ENCODE measurements at places on chromosomes 11 and 22.
A peak's percentile ranks its signal among the peaks of the same experiment; 100 is the strongest.

- no peak for DNase-seq
These were observed 44.3 kb downstream of the PTPRJ start for GRCh38 chr11:48024635-48025071.

- DNase-seq, result no peak
These were observed 33.5 kb downstream of the ELFN2 start for GRCh38 chr22:37393746-37394145.

GRCh38 chr11:133524488-133524887, 7.8 kb downstream of the OPCML start:
- no peak for DNase-seq

DNA sequence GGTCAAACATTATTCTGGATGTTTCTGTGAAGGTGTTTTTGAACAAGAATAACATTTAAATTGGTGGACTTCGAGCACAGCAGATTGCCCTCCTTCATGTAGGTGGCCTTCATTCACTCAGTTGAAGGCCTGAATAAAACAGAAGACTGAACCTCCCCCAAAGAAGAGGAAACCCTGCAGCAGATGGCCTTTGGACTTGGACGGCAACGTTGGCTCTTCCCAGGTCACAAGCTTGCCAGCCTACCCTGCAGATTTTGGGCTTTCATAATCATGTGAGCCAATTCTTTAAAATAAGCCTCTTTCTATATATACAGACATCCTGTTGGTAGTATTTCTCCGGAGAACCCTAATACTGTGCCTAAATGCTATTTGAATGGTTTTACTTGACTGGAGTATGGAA, 432.2 kb upstream of the NARS2 start:
- DNase-seq, result no peak

- DNase-seq, result no peak
These were observed 78.5 kb downstream of the LUZP2 start for GRCh38 chr11:24575392-24575791.

DNA sequence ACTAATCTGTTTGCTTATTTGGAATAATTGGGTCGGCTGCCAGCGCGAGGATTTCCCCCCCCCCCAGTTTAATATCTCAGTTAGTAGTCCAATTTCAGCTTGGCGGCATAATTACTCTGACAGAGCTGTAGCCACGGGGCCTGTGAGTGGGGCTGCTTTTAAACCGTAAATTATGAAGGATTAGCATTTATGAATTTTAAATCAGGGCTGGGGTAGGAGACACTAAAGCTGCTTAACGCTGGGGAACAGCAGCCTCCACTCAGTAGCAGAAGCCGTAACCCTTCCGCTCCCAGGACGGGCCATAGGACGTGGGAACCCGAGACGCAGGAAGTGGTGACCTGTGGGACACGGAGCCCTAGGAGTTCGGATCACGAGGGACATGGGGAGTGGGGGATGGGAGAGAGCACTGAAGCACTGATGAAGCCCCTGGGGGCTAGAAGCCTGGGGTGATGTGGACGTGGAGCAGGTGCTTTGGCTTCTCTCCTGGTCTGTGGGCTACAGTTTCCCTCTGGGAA, 66.2 kb upstream of the LMO1 start:
- DNase-seq, result no peak

GRCh38 chr11:128518493-128519207, 68.7 kb downstream of the ETS1 start:
- DNase-seq, result no peak

- DNase-seq, result no peak
These were observed at the start of gene OTOG for GRCh38 chr11:17547051-17547577. Gene OTOG, plus strand, starts transcription at chr11:17547259. Its CDS starts 114 bp downstream, at chr11:17547373.

GRCh38 chr11:8739309-8739793, 56.8 kb downstream of the RPL27A start:
- no peak for DNase-seq

- no peak for DNase-seq
These were observed 29.9 kb upstream of the MALAT1 start for GRCh38 chr11:65468874-65469333.

DNA sequence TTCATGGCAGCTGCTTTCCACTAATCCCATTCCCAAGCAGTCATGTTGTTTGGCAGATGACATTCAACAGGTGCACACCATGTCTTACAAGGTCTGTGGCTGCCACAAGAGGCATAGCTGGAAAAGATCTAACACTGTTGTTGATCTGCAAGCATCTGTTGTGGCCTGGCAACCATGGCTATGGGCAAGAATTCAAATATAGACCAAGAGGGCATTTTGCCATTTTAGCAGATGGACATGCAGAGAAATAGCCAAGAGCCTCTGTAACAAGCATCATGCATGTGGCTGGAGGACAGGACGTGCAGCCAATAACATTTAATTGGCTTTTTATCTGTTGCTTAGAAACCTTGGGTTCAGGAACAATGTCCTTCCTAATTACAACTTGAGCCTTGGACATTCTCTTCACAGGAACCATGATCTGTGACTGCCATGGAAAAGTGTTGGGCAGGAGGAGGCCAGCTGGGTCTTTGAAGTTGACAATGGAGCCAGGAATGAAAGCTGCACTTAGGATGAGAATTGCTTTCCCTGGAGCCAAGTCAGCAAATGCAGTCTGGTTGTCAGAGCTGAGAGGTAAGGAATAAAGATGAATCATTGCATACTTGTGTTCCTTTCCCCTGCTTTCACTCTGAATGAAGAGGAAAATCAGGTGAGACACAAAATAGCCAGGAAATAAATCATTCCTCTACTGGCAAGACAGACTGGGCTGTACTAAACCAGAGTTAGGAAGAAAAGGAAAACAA, 113.6 kb upstream of the ANO5 start:
- DNase-seq, result no peak

- DNase-seq, result peak; percentile 57
These were observed 1.7 kb upstream of the RTN4RL2 start for GRCh38 chr11:57458410-57459163.

DNA sequence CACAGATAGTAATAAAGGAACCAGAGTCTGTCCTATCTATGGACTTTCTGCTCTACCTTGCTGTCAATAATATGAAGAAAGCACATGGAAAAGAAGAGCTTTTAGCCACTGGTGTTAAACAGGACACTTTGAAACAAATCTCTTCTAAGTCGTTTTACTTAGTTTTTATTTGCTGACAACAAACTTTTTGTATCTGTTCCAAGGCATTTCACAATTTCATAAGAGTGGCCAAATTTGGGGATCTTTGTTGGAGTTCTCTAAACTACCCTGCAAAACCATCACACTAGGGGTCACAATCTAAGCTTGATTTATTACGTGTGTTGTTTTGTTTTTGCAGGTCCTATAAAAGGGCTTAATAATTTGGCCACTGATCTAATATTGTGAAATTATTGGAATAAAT, 54.4 kb downstream of the BBOX1 start:
- DNase-seq, result no peak

DNA sequence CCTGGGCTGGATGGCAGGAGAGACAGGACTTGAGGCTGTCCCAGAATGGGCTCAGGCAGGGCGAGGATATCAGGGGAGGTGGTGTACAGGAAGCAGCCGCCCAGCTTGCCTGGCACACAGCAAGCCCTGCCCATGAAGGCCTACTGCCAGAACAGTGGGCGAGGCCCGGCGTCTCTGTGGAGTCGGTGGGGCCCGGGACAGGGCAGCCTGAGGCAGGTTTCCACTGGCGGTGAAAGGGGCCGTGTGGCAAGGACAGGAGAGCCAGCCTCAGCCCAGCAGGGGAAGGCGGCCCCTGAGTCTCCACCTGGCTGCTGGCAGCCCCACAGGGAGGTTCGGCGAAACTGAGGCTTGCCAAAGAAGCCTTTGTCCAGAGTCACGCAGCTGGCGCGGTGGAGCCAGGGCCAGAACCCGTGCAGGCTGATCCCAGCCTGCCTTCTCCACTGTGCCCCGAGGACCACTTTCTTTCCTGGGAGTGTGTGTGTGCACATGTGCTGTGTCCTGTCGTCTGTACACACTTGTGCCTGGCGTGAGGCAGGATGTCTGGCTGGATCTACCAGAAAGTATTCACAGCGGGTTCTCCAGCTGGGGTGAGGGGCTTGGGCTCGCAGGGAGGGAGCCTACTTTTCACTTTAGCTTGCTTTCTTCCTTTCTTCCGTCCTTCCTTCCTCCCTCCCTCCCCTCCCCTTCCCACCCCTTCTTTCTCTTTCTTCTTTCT, 1.2 kb downstream of the TSPO start:
- peak; percentile 59 for DNase-seq

- peak; percentile 33 for DNase-seq
These were observed 43.2 kb upstream of the VPREB1 start for GRCh38 chr22:22201185-22201929.

DNA sequence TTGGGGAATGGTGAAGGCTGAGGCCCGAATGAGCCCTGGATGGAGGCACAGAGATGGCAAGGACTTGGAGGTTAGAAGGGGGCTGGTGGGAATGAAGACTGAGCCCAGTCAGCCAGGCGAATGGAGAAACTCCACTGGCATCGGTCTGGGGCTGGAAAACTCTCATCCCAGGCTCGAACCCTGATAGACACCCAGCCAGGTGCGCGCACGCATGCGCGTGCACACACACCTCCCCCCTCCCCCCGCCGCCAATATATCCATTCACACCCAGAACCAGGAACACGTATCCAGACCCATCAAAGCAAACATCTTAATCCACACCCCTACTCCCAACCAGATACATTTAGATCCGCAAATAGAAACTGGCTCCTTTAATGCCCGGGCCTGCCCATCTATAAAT, 139.3 kb downstream of the CEP164 start:
- DNase-seq, result no peak

All from CD4-positive, alpha-beta T cell (primary cell).